Suppressor macrophage (primary cell): ENCODE measurements at places on chromosomes 2 and 18.

DNA sequence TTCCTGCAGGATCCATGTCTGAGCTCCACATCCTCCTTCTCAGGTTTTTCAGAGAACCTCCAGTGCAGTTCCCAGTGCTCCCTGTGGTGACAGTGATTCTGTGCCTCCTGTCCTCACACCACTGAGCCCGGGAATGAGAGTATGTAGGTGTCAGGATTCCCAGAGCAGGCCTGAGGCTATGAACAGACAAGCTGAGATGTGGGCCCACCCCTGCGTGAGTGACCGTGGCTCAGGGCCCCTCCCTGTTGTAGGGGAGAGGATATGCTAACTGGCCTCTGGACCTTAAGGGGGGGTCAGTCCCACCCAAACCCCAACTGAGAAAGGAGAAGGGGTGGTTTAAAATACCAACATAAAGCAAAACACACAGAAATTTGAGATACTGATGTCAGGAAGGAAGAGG, 104.8 kb upstream of the RAB12 start:
- DNase-seq, result no peak

- no peak for DNase-seq
Observed at GRCh38 chr2:241003047-241003360, 4.6 kb downstream of the SNED1 start.

GRCh38 chr2:146576339-146577111, 1268.3 kb upstream of the ACVR2A start:
- DNase-seq, result no peak

DNA sequence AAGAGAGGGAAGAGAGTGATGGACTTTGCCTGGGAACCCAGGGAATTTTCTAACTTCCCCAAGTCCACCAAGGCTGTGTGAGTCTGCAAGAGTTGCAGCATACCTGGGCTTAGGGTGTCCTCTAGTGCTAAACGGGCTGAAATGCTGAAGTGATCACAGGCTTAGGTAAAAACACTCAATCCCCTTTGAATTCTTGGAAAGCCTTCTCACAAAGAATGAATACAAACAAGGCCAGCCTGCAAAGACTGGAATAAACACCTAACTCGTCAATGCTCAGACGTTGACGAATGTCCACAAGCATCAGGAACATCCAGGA, 30.0 kb upstream of the BMP10 start:
- no peak for DNase-seq

DNA sequence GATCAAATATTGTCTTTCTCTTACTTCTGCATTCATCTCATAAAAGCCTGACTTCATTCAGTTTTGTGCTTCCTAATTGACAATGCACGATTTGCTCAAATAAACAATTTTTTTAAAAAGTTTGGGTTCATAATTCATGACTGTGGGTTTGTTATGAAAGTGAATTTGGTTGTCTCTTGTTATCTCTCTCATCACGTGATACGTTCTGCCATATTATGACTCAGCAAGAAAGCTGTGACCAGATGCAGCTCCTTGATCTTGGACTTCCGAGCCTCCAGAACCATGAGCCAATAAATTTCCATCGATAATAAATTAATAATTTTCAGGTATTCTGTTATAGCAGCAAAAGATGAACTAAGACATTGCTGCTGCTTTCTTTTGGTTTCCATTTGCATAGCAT, 156.5 kb upstream of the LRATD1 start:
- DNase-seq, result no peak

GRCh38 chr2:55478610-55479304, 40.8 kb upstream of the CFAP36 start:
- DNase-seq, result no peak

GRCh38 chr18:54284981-54285785, 15.9 kb downstream of the POLI start:
- no peak for DNase-seq

DNA sequence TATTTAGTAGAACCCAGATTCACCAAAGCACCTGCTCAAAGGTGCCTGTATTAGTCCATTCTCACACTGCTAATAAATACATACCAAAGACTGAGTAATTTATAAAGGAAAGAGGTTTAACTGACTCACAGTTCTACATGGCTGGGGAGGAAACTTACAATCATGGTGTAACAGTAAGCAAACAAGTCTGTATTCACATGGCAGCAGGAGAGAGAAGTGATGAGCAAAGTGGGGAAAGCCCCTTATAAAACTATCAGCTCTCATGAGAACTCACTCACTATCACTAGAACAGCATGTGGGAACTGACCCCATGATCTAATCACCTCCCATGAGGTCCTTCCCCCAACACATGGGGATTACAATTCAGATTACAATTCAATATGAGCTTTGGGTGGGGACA, 28.0 kb upstream of the DDX18 start:
- DNase-seq, result no peak

- DNase-seq, result no peak
Observed at GRCh38 chr2:210445116-210445707, 31.3 kb downstream of the LANCL1 start.

DNA sequence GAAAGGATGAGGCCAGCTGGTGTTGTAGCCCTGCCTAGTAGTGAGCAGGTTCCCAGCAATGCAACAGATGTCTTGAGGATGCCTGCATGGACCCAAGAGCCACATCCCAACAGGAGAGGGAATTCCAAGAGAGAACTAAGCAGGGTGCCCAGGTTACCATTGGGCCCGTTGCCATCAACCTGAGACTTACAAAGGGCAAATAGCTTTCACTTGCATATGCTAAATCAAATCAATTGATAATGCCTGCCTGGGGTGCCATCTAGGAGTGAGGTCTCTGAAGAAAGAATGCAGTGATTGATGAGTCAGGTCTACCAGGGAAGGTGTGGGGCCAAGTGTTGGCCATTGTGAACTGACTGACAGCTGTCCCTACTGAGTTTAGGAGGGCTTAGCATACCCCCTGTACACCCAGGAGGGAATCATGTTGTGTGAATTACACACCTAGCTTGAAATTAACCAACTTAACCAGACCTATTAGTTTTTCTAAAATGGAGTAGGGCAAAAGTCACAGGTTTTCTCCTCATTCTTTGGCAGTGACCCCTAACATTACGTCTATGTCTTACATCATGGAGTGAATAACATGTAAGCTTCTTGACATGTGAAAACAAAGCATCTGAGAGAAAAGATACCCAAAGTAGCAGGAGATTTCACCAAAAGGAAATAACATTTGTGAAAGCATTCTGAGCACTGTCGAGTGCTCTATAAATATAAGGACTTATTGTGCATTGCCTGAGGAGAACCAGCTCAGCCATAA, 32.3 kb downstream of the FHOD3 start:
- no peak for DNase-seq

DNA sequence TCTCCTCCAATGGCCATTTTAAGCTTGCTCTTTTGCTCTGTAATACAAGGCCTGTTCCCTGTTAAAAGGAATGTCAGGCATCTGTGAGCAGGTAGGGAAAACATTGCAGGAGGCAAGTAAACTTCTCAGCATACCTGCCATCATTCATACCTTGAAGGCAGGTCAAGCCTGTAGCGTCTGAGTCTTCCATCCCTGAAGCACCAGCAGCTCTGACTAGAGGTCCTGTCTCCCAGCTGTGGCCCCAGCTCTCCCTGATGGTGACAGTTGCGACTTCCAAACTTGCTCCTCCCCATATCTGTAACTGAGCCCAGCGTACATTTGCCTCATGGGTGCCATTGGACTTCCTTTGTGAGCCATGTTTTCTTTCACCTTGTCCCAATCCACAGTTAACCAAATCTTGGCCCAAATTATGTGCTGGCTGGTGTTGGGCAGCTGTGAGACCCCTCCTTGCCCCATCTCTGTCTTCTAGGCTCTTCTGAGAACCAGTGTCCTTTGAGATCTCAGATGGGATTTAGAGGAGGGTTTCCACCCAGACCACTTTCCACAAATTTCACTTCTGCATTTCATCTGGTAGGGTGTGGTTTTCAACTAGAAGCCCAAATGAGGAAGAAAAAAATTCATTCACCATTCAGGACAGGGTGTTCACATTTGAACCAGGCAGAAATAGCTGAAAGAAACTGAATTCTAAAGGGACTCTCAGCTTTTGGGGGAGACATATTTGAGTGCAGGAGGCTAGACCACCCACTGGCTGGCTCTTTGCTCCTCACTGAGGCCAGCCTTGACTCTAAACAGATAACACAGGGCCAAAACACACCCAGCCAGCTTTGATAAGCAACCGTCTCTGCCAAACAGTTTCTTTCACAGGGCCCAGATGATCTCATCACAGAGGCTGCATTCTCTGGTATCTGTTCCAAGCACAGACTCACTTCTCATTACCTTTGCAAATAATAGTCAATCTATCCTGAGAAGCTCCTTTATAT, 66.4 kb upstream of the MSH2 start:
- DNase-seq, result peak; percentile 40

DNA sequence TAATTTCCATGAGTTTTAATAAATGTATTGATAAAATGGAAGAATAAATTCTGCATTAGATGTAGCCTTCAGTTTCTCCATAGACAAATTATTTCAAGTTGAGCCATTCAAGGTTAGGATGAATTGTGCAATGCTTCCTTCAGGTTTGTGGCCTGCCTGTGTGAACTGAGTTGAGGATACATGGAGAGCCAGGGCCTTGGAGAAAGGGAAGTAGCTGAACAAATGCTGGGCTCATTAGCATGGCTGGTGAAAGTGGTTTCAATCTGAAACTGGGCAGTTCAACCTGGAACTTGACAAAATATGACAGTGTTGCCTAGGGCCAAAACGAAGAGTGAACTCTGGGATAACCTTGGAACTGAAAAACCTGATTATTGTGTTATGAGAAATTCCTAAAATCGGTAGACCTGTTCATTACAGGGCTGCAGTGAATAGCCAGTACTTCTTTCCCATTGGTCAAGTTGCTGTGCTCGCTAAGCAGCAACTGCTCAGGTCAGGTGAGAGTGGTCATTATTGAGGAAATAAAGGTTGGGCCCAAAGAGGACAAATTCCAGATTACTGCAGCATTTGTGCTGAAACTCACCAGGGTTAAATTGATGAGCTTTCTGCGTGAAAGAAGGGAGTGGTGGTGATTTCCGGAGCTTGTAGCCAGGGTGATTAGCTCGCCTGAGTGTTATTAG, 12.7 kb downstream of the INPP1 start:
- peak; percentile 22 for DNase-seq

GRCh38 chr2:69629921-69630608, 13.5 kb downstream of the AAK1 start:
- no peak for DNase-seq

DNA sequence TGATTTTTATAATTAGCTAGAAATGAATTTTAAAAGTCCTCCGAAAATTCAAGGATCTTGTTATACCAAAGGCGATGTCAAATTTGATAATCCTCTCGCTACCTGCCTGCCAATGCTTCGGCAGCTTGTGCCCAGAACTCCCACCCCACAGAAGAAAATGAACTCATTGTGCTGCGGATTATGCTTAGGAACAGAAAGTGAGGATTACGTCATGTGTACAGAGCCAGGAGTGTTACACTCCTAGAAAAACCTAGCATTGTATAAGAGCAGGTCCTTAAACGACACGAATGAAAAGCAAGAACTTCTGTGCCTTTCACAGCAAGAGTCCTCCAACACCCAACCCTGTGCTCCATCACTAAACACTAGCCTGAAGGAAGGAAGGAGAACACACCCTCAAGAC, 168.3 kb downstream of the RNF152 start:
- DNase-seq, result no peak

GRCh38 chr2:28136556-28136955, 246.0 kb downstream of the BABAM2 start:
- no peak for DNase-seq

- DNase-seq, result peak; percentile 58
Observed at GRCh38 chr2:28751956-28752630, 463 bp downstream of the PPP1CB start.

DNA sequence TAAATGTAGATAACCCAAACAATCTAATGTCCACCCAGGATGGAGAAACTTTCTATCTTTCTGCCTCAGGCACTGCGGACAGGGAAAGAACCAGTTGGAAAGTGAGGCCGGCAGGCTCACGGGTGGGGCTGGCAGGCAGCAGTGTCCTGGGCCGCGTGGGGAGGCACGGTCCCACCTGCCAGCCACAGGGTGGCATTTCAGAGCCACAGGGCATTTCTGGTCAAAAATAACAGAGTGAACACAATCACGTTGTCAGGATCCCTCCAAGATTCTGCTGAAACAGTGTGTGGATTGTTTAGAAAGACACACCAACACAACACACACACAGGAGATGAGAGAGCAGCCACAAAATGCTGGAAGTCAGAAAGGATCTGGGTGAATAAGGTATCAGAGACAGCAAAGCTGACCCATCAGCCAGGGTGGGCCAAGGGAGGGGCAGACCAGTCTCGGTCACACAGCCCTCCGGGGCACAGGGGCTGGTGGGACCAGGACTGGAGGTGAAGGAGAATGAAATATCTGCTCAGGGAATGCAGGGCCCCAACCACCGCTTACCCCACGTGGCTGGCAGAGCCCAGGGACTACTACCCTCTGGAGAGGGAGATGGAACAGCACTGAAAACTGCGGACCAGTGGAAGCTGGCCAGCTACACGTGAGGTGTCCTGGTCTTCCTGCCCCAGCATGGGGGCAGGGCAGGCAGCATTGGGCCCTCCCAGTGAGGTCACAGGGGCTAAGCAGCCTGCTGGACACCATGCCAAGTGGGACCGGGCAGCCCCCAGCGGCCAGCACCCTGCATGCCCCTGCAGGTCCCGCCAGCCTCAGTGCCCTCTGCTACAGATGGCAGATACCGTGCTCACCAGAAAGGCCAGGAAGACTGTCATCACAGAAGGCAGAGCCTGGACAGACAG, 173.9 kb downstream of the HDAC4 start:
- no peak for DNase-seq

DNA sequence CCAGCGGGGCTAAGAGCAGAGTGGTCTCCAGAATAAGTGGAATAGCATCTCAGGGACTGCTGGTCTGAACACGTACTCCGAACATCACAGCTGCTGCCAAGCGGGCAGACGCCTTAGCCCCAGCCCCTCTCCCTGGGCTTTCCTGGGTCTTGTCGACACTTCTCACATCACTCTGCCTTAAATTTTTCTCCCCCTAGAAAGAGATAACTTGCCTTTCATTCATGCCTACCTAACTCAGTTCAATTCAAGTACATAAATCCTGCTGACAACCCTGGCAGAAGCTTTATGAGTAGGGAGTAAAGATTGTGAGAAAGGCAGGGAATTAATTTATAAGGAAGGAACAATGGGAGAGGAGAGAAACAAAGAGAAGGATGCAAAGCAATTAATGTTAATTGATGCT, 202.9 kb upstream of the TNP1 start:
- DNase-seq, result no peak

GRCh38 chr2:85692039-85692645, 2.0 kb upstream of the GNLY start:
- DNase-seq, result no peak

- DNase-seq, result no peak
Observed at GRCh38 chr2:164657129-164657528, 35.8 kb upstream of the GRB14 start.

DNA sequence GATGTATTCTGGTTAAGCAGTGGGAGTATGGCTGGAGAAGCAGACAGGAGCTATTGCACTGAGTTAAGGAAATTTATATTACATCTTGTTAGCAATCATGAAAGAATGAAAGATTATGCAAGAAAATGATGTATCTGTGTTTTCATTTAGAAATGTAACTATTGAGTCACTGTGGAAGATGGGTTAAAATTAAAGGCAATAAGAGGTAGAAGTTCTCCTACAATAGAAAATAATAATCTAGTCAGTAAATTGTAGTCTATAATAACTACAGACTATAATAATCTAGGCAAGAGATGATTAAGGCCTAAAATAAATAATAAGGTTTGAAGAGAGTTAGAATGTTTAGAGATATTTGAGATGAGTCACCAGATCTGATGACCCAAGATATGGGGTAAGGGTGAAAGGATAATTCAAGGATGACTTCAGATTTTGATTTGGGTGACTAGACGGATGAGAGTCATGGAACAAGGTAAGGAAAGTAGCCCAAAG, 371.9 kb upstream of the KCNH7 start:
- no peak for DNase-seq
